HFFc6 (cell line): ENCODE measurements at places on chromosomes 3 and 15. TPM values are rescaled to one million over a fixed set of nuclear protein-coding genes. Genes with fewer than 3 reads are reported as not detected.
A peak's percentile ranks its signal among the peaks of the same experiment; 100 is the strongest.

LDHAL6B gene
- total RNA-seq = not detected in 3 replicates

GOLGA6L7 gene
- not detected in 3 replicates for total RNA-seq

FAM81A gene
- total RNA-seq = 0.18 TPM in 1 of 3 replicates, not detected in the others

CCR4 gene
- not detected in 2 replicates for total RNA-seq

CORO2B gene
- 9.1 to 11.6 TPM (median 9.5 TPM) in 3 replicates for total RNA-seq

HES1 gene
- 5.0 to 13.3 TPM (median 8.3 TPM) in 3 replicates for total RNA-seq

STRA6 gene
- total RNA-seq = 2.6 to 3.2 TPM (median 2.8 TPM) in 3 replicates

IFT80 gene
- total RNA-seq = 19.3 to 28.1 TPM (median 20.9 TPM) in 3 replicates

ADAMTS17 gene
- total RNA-seq = not detected in 3 replicates

RAP2B gene
- 14.7 to 20.0 TPM (median 15.3 TPM) in 3 replicates for total RNA-seq

DNA sequence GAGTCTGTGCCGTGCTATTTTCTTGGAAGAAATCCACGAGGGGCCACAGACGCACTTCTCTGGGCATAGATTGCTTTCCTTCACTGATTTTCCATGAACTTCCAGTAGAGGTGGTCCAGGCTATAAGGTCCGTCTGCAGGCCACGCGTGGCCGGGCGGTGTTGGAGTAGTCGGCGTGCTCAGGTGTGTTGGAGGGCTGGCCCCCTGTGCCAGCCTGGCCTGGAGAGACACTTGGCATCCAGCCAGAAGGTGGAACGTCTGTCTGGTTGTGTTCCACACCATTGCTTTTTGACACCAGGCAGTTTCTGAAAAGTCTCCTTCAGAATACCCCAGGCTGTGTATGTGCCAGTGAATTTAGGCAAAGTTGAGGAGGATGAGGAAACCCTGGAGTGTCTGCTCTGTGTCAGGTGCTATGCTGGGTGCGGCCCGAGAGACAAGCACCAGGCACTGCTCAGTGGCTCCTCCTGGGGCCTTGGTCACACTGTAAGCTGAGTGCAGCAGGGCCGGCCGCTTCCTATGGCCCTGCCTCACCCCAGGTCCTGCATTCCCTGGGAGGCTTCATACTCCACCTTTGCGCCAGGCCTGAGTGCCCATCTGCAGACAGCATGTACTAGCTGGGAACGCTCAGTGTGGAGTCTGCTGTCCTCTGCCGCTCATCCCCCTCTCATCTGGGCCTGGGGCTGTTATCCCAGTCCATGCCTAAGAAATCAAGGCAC, 52.1 kb upstream of the TAMM41 start:
- no peak for DNase-seq

DNA sequence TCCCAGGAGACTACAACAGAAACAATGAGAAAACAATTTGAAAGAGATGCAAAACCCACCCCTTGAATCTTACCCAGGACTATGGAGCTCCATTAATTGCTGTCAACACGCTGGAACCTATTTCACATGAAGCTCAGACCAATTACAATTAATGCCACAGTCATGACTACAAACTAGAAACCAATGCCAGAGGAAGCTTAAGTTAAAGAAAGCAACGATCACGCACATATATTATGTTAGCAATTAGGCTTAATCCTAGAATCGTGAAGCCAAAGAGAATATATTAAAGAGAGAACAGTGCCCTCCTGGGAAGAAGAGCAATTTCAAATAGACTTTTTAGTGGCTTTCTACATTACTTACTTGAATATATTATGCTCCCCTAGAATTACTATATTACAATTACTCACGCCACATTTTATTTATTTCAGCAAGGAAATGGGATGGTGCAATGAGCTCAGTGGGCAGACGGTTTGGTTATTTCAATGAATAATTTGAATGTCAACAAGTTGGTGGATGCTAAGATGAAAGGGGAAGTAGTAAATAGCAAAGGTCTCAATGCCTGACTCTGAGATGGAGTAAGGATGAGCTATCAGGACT, 125.5 kb downstream of the GREM1 start:
- no peak for DNase-seq

DNA sequence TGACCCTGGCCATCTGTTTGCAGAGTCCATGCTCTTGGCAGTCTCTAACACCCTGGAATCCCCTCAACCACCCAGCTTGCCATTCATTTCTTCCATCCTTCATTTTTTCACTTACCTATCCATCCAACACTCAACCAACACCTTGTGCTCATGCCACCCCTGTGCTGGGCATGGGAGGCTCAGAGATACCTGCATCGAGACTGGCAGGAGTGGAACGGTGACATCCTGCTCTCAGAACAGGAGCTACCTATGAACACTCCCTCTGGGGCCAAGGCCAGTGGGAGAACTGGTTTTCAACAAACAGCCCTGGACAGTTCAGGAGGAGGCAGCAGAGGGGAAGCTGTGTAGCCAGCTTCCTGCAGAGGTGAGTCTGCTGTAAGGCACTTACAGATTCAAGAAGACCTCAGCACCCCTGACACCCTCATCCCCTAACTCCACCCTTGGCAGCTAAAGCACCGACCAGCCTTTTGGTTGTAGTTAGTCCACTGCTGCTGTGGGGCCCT, 19.5 kb upstream of the ATP2B2 start:
- DNase-seq = no peak

DNA sequence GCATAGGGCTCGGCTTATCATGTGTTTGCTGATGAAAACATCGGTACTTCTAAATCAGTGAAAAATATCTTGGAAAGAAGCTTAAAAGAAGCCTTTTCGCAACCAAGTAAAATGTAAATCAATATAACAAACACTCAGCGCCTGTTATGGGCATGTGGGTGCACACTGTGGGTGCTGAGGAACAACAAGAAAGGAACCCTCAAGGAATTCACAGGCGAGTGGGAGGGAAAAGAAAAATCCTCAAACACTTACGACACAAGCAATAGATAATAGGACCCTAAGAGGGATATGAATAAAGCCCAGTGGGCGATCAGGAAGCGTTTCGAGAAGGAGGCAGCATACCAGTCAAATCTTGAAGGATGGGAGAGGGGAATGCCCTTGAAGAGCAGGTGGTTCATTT, 21.9 kb downstream of the GLDN start:
- no peak for DNase-seq

DNA sequence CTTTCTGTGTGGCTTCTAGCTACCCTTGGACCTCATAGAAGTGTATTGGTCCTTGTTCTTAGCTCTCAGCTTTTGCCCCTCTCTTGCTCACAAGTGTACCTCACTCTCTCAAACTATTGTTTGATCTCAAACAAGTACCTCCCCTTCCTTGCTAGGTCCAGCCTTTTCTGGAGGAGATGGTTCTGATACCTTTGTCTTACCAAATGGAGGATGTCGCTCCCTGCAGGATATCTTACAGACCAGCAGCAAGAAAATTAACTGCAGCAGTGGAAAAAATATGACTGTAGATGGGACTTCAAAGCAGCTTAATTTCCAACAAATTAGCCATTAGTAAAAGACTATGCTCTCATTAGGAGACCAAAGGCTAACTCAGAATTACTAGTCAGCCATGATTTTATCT, 388.1 kb upstream of the ROBO2 start:
- DNase-seq = no peak

- DNase-seq = no peak
Measured at GRCh38 chr3:194168994-194169393, 33.0 kb downstream of the HES1 start.

- DNase-seq = no peak
Measured at GRCh38 chr3:7897655-7898054, 604.0 kb upstream of the LMCD1 start.

- peak; percentile 64 for DNase-seq
Measured at GRCh38 chr3:194565597-194566190, 67.5 kb downstream of the TMEM44 start.

DNA sequence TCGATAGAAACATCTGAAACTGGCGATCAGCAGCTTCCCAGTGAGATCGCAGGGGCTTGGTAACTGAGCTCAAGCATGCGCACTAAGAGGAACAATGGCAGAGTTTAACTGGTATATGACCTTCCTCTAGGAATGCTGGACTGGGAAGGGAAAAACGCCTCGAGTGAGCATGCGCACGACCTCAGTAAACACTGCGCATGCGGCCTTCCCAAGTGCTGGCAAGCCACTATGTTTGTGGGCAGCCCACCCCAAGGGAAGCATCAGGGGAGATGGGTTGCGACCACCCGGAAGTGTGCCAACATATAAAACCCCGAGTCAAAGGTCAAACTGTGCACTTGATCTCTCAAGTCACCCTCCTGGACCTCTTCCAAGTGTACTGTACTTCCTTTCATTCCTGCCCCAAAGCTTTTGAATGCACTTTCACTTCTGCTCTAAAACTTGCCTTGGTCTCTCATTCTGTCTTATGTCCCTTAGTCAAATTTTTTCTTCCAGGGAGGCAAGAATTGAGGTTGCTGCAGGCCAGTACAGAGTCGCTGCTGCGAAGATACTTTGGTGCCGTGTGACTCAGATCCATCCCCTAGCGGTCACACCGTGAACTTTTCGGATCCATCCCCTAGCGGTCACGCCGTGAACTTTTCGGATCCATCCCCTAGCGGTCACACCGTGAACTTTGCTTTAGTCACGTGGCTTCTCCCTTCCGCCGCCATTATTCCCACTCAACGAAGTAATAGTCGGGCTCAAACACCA, 243.3 kb downstream of the FAM43A start:
- no peak for DNase-seq

GRCh38 chr15:70447928-70448698, 315.2 kb downstream of the UACA start:
- no peak for DNase-seq

- no peak for DNase-seq
Measured at GRCh38 chr3:83039422-83039821, 1278.0 kb upstream of the GBE1 start.

DNA sequence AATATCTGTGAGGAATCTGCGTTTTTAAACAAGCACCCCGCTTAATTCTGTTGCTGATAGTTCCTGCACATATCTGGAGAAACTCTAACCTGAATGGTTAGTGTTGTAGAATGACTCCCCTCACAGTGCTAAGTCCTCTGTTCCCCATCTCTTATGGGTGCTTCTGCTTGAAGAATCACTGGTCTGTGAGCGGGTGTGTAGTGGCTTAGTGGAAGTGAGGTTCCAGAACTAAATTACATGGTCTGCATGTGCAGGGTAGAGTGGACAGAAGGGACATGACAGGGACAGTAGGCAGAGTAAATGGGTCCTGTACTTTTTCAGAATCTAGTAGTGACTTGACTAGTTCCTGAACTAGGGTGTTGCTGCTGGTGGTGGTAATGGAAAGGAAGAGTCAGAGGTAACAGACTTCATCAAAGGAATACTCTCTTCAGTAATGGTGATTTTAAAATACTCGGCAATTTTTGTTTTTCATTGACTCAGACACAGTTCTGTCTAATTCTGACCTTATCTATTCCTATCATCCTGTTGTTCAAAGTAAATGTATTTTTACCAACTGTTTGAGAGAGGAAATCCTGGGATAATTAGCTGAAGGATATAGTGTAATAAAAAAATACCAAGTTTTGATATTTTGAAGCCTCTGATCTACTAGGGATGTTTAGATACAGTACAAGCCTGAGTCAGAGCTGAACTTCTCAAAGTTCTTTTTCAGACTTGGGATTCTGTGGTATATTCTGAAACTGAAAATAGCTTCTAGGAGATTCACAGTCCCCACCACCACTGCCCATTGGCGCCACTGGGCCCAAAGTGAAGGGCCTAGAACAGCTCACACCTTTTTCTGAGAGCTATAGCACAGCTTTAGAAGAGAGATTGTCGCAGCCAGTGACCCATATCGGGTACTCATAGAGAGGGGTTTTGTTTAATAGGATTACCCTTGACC, 55.5 kb downstream of the FNDC3B start:
- DNase-seq = no peak

DNA sequence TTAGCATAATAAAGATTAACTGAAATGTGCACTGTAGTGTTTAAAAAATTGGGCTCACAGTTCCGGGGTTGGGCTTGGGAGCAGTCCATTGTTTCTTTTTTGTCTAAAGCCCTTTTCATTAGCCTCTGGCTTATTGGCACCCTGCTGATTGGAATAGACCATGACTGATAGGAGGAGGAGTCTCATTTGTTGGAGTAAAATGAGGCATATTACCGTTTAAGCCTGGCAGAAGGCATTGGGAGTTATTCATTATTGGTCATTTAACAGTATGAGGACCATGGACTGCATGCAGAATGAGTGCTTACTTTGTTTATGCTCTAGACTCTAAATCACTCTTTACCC, 139.0 kb upstream of the CGNL1 start:
- DNase-seq = no peak

DNA sequence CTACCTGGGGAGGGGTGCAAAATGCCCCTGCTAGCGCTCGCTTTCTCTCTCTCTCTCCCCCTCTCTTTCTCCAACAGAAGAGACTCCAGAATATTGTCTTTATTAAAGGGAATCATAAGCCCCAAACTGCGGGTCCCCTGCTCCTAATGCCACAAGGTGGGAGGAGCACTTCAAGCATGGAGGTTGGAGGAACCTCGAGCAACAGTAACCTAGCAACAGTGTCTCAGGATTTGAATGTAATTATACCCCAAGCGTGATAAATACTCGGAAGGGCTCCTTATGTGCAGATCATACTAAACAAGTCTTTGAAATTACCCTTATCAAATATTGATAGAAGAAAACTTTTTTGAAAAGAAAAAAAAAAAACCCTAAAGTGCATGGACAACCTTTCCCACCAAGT, 582.2 kb upstream of the PPP2R3A start:
- no peak for DNase-seq

- no peak for DNase-seq
Measured at GRCh38 chr3:164732166-164732565, 346.1 kb downstream of the SI start.

- DNase-seq = no peak
Measured at GRCh38 chr3:106729481-106729880, 647.8 kb upstream of the CCDC54 start.

GRCh38 chr3:114460459-114460858, 166.6 kb downstream of the TIGIT start:
- DNase-seq = no peak

GRCh38 chr15:43316016-43316970, 14.1 kb downstream of the LCMT2 start:
- no peak for DNase-seq

GRCh38 chr3:118809696-118810498, 224.7 kb downstream of the IGSF11 start:
- DNase-seq = no peak

DNA sequence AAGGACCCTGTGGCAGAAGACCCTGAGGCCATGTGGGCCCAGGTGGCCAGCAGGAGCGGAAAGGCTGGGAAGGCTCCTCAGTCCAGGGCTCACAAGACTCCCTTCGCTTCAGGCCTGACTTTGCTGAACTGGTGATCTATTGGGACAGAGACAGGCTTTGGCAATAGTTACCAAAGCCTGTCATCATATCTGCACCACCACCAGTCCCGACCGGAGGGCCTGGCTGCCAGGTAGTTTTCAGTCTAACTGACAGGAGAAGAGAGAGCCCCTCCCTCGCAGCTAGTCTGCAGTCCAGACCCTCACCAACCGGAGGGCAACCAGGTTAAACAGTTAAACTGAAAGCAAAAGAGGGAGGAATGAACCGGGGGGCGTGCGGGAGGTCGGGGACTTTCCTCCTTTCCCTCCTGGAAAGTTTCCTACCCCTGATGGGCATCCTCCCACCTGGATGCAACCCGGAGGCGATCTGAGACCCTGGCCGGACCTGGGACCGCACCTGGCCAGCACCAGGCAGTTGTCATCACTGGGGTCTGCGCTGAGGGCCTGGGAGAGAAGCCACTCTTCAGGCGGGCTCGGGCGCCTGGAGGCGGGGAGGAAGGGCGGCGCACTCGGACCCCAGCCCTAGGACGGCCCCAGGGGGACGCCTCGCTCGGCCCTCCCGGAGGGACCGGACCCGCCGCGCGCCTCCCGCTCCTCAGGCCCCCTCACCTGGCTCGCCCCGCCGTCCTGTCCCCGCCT, 435 bp downstream of the RAB27A start:
- no peak for DNase-seq

- no peak for DNase-seq
Measured at GRCh38 chr3:133926736-133927539, 31.3 kb upstream of the RAB6B start.
